AG09309 (cell line): ENCODE measurements at places on chromosomes 16 and 17.

- DNase-seq, result no peak
These were observed 178.6 kb upstream of the TNRC6C start for GRCh38 chr17:77779711-77780539.

GRCh38 chr16:84555418-84556196 is 51.1 kb upstream of the MEAK7 start:
- DNase-seq, result no peak

DNA sequence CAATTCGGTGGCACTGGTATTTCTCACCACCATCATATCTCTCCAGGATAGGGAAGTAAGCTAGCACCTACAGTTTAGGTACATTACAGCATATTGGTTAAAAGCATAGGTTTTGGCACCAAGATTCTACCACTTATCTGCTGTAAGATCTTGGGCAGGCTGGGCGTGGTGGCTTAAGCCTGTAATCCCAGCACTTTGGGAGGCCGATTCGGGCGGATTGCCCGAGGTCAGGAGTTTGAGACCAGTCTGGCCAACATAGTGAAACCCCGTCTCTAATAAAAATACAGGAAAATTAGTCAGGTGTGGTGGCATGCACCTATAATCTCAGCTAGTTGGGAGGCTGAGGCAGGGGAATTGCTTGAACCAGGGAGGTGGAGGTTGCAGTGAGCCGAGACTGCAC is 51.4 kb downstream of the GPATCH8 start:
- DNase-seq, result no peak

DNA sequence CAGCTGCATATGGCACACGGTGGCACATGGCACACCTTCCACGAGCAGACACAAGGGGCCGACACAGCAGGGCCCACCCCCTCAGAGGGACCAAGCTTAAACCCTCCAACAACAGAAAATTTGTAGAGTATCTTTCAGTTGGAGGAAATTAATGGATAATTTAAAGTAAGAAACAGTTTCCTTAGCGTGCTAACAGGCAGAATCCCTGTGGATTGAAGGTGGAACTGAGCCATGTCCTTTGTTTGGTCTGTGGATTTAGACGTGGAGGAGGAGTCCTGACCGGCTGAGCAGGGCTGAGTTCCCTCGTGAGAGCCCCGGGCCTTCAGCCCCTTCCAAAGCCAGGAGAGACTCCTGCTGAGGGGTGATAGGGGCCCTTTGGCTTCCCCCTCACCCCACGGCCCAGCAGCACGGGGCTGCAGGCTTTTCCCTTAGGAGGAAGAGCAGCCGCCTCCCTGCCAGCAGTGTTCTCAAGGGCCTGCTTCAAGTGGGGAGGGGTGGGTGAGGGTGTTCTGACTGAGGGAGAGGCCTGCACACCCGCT is 1.4 kb upstream of the CYB561 start:
- DNase-seq, result no peak

- no peak for DNase-seq
These were observed 27.3 kb downstream of the ANKFY1 start for GRCh38 chr17:4236456-4236855.

DNA sequence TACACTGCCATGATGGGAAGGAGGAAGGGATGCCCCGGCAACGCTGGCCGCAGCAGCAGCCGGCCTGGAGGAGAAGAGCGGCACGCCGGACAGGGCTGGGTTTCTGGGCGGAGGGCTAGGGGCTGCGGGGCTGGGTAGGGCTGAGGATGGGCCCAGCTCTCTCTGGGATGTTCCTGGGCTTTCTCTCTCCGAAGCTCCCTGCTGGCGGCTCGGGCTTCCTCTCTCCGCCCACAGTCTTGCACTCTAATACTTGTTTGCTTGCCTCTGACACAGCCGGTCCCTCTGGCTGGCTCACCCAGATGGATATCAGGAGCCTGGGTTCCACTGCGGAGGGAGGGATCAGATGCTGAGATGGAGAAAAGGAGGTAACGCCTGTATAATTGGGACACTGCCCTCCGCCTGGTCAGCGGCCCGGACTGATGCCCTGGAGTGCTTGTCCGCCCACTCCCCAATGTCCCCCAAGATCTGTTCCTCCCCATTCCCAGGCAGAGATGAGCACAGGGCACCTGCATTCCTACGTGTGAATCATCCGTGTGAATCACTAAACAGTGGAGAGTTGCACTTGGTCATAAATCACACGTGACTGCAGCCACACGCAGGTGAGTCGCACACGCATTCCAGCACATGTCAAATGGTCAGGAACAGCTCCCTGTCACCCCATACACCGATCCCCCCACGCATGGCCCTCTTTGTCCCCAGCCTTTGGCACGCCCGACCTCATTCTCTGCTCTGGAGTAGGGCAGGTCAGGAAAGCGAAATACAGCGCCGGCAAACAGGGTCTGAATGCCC is at the start of gene ALOXE3:
Gene ALOXE3, minus strand, starts transcription at position 535 of the 789 bp plus-strand sequence. Its CDS starts 524 bp downstream, at position 11.
- DNase-seq, result no peak

DNA sequence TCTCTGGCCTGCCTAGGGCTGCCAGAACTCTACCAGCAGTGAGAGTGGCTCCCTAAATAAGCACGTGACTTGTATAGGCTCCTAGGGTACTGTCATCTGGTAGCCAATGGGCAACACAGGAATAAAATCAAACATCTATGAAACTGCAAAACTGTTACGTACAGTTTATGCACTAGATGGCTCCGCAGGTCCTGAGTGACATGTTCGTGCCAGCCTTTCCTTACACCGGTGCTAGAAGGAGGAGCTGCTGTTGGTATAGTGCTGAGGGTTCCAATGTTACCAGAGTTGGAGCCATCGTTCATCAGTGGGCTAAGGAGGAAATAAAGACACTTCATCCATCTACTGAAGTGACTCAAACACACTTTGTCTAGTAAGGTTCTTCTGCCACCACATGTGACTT is 63.2 kb upstream of the TRAP1 start:
- no peak for DNase-seq

GRCh38 chr16:67423611-67424260 is 7.2 kb upstream of the HSD11B2 start:
- DNase-seq, result no peak

DNA sequence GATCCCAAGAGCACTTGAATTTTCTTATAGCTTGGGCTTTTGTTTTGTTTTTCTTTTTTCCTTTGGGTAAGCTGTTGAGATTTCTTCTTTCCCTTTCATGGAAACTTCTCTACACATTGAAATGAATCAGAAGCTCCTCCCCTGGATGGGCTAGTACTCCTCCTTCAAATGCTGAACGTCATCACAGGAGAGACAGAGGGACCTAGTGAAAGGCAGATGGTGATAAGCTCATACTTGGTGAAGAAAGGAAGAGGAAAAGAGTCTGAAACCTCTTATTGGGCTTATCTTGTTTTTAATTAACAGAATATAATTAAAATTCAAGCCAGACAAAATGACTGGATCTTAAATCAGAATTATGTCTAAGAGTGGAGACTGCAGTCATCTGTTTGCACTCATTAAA is 147.3 kb downstream of the SNX11 start:
- DNase-seq, result no peak
